Frontal cortex (tissue), 4 donors: ENCODE measurements at places on chromosomes 16 and 17.

DNA sequence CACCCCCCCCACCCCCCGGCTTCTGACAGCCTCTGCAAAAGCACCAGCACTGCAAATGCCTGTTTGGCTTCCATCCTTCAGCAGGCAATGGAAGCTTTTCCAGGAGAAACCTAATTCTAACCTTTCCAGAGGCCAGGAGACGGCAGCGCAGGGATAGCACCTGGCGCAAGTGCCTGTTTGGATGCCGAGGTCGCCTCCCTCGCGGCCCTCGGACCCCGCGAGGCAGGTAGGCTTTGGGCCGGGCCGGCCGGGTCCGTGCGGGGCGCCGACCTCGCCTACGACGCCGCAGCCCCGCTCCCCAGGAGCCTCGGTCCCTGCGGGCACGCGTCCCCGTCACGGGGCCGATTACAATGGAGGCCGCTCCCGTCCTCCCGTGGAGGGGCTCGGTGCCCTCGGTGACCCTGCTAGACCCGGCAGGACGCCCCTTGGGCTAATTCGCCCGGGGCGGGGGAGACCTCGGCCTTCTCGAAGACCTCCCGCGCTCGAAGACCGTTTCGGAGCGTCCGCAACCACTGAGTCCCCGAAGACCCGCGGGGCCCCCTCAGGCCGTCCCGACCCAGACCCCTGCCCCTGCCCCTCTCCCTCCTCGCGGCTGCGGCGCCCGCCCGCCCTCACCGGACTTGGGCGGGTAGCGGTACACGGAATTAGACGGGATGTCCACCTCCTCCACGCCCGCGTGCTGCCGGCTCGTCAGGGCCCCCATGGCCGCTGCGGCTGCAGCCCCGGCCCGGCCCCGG is 587 bp downstream of the RNF157 start:
- DNase-seq, result peak; percentile 46

DNA sequence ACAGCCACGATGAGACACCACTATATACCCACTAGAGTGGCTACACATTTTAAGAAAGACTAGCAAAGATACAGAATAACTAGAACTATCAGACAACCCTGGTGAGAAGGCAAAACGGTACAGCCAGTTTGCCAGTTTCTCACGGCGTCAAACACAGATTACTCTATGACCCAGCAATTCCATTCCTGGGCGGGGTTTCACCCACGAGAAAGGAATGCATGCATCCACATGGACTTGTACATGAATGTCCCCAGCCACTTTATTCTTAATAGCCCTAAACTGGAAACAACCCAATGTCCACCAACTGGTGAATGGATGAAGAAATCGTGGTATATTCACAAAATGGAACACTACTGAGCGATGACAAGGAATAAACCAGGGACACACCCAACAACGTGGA is 74.5 kb downstream of the MYH10 start:
- DNase-seq, result no peak

GRCh38 chr16:12535535-12536411 is 267.9 kb downstream of the CPPED1 start:
- DNase-seq, result no peak

DNA sequence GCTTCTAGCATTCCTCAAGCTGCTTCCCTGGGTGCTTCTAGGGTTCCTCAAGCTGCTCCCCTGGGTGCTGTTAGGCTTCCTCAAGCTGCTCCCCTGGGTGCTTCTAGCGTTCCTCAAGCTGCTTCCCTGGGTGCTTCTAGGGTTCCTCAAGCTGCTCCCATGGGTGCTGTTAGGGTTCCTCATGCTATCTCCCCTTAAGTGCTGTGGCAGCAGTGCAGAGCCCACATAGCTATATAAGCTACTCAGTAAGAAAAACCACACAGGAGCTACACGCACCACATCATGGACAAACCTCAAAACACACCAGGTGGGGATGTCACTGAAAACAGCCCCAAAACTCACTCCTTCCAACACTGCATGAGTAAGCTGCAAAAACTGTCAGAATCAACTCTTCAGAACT is 35.2 kb downstream of the ANKRD11 start:
- no peak for DNase-seq

DNA sequence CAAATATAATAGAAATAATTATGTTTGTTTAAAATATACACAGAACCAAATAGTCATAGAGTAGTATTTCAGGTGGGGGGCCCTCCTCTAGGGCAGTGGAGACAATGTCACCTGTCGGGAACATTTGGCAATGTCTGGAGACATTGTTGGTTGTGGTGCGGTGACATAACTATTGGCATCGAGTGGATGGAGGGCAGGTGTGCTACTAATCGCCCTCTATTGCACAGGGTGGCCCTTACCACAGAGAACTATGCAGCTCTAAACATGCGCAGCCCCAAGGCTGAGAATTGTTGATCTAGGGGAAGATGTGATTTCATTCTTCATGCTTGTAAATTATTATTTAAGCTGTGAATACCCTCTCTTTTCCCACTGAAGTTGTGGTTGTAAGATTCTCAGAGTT is 594.0 kb downstream of the WWOX start:
- no peak for DNase-seq

DNA sequence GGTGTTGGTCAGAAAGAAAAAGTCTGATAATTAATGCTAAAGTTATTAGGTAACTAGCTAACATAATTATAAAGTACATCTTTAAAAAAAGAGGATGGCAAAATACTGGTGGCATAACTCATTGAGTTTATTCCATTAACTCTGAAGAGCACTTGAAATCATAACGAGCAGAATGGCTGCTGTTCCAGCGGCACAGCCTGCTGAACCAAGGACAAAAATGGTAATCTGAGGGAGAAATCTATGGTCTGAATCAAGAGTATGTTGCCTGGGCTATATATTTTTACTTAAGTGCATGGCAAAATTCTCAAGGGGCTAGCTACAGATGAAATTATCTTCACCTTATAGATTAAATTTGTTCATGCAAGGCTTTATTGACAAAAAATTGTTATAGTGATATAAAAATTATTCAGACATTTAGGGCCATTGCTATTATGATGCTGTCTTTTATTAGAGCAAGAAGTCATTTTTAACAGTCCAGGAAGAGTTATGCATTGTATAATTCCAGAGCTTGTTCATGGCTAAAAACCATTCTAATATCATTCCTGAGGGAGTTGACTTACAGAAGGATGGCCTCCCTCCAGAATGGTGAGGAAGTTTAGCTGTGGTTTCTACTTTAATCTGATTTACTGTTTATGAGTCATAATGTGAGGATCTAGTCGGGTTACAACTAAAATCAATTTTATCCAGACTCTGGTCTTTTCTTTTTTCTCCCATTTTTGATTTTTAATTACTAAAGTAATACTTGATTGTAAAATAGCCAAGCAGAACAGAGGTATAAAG is 41.4 kb upstream of the ANKFN1 start:
- no peak for DNase-seq

DNA sequence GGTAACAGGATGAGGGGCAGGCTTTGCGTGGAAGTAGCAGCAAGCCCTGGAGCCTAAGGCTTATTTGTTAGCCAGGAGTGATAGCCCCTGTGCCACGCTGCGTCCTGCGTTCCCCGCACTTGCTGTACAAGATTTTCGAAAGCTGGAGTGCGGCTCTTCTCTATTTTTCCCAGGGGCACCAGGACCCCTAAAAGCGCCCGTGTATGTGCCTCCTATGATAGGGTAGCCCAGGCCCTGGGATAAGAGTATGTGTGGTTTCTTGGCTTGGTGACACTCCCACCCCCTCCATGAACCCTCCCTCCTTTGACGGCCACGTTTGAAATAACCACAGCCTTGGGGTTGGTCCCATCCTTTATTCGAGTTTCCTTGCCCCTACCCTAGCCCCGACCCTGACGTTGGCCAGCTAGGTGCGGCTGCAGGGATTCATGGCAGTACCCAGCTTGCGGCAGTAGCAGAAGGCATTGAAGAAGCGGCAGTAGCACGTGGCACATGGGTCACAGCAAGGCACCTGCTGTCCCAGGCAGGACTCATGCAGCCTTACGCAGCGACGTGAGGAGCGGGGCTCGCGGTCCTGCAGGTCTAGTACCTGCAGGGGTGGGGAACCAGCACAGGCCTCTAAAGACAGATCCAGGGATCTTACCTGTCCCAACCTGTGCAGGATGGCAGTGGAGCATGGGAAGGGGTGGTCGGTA is 968 bp downstream of the AGRP start:
- DNase-seq, result no peak

GRCh38 chr16:50153596-50154419 is 702 bp downstream of the TENT4B start:
- no peak for DNase-seq

DNA sequence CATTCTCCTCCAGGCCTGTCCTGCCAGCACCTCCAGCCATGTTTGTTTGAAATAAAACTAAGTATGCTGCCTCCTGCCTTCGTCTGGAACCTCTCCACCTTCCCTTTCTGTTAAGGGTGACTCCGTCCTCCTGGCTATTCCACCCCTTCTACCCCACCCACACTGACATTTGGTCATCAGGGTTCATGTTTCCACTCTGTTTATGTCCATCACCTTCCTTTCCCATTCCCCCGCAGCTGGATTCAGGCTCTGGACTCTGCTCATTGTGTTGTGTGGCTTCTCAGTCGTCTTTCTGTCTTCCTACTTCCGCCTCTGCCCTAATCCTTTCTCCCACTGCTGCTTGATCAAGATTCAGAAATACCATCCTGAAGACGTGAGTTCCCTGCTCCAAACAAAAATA is 28.6 kb downstream of the EPN2 start:
- no peak for DNase-seq

DNA sequence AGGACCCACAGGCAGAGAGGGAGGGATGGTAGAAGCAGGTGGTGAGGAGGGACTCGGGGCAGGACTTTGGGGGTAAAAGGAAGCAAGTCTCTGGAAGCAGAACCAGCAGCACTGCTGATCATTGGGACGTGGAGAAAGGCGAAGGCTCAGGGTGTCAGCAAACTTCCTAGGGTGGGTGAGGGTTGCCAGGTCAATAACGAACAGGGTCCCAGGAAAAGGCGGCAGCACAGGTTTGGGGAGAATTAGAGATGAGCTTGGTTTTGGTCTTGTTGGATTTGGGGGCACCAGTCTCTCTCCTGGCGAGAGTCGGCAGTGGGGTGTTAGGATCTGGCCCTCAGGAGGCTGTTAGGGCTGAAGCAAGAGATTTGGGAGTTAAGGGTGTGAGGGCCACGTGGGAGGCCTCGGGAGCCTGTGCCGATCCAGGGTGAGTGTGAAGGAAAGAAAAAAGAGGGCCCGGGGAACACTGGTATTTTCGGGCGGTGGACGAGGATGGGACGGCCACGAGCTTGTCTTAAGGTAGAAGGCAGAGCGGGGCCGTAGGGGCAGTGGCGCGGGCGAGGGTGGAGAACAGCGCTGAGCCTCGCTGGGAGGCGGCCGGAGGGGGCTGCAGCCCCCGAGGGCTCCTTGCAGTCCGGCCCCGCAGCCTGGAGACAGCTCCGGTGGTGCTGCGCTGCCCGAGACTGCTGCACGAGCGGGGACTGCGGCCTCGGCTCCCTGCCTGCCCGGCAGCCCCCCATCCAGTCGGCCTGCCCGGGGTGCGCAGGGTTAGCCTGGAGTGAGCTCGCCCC is 765 bp upstream of the ADORA2B start:
- no peak for DNase-seq

DNA sequence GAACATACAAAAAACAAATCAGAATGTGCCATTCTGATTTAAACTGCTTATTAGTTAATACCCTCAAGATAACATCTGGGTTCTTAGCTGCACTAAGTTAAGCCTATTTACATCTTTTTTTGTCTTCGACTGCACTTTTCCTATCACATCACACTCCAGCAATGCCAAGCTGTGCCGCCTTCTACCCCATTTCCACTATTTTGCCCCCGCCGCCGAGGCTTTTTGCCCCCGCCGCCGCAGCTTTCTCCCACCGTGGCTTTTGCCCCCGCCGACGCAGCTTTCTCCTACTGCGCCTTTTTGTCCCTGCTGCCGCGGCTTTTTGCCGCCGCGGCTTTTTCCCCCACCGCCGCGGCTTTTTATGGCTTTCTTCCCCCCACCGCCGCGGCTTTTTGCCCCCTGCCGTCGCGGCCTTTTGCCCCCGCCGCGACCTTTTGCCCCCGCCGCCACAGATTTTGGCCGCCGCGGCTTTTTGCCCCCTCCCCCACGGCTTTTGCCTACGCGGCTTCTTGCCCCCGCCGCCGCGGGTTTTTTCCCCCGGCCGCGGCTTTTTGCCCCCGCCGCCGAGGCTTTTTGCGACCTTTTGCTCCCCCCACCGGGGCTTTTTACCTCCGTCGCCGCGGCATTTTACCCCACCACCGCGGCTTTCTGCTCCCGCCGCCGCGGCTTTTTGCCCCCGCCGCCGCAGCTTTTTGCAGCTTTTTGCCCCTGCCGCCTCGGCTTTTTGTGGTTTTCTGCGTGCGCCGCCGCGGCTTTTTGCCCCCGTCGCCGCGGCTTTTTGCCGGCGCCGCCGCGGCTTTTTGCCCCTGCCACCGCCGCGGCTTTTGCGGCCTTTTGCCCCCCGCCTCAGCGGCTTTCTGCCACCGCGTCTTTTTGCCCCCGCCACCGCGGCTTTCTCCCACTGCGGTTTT is 331.4 kb upstream of the WSB1 start:
- DNase-seq, result no peak

DNA sequence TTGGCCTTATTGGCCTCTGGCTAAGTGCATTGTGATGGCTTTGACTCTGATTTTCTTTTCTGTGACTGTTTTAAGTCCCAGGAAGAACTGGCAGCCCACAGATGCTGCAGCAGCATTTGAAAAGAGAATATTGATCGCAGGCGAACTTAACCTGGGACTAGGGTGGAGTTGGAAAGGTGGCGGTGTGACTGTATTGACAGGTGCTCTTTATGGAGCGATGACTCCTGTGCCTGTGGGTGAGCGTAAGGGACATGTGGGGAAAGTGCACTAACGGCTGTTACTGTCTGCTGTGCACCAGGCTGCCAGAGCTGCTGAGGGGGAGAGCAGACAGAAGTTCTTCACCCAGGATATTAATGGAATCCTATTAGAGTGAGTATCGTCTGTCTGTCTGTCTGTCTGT is 21.3 kb downstream of the UBN1 start:
- DNase-seq, result no peak

GRCh38 chr16:70701036-70701435 is 15.2 kb upstream of the MTSS2 start:
- DNase-seq, result no peak

DNA sequence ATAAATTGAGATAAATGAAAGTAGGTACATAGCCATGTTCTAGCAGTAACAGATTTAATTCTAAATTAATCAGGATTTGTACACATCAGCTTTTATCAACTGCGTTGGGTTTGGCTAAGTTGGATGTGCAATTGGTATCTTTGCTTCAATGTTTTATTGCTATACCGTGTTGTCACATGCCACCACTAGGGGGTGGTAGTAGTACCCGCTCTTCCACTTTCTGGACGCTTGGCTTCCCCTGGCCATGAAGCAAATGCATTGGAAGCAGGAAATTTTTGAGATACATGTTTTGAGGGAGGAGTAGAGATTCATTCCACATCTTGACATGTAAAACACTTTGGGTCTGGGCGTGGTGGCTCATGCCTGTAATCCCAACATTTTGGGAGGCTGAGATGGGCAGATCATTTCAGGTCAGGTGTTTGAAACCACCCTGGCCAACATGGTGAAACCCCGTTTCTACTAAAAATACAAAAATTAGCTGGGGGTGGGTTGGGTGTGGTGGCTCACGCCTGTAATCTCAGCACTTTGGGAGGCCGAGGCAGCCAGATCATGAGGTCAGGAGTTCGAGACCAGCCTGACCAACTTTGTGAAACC is 58.6 kb downstream of the EMP2 start:
- peak; percentile 68 for DNase-seq
